ENCODE measurements at places on chromosomes 4 and X.

GRCh38 chrX:112798736-112799135 is 41.9 kb downstream of the AMOT start:
- no peak for DNase-seq

DNA sequence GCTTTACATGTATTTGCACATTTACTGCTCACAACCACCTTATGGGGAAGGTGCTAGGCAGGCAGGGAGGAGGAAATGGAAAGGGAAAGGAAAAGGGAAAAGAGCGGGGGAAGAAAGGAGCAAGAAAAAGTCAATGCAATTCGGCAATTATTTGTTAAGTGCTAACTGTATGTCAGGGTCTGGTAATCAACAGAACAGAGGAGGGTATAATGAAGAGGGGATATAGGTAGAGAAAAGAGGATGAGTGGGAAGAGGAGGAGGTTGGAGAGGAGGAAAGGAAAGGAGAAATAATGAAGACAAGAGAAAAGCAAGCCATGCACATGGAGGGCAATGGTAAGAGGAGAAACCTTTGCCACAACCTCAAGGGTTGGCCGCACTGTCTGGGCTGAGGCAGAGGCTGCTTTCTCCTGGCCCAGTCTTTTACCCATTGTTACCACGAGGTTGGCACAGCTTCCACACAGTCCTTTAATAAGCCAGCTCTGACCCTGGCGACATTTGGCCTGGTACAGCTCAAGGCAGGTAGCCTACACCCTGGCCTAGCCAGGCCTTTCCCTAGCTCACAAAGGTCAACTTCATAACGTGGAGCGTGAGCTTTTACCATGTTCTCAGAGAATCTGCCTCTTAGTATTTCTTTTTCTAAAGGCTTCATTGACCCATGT is 836 bp downstream of the BTK start:
- DNase-seq: no peak

- no peak for DNase-seq
Measured at GRCh38 chr4:186840771-186841301, 117.2 kb upstream of the FAT1 start.

DNA sequence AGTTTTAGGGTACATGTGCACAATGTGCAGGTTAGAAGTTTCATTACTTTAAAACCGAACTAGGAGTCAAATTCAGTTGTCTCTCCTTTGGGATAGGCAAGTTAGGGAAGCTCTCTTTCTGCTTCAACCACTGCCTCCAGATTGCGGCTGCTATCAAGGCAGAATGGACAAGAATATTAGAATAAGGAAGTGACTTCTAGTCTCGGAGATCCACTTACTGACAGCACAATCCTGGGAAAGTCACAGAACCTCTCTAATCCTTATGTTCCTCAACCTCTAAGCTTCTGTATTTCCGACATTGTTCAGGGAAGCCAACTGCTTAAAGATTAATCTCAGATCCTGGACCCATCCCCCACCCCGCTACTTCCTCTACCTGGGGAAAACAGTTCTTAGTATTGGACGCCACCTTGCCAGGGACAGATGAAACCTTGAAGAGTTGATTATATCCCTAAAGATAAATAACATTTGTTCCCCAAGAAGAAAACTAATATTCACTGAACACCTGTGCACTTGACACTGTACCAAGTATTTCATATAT is 2.1 kb downstream of the NUP62CL start:
- peak; percentile 73 for DNase-seq

GRCh38 chr4:182653596-182653995 is 263.6 kb downstream of the DCTD start:
- no peak for DNase-seq

DNA sequence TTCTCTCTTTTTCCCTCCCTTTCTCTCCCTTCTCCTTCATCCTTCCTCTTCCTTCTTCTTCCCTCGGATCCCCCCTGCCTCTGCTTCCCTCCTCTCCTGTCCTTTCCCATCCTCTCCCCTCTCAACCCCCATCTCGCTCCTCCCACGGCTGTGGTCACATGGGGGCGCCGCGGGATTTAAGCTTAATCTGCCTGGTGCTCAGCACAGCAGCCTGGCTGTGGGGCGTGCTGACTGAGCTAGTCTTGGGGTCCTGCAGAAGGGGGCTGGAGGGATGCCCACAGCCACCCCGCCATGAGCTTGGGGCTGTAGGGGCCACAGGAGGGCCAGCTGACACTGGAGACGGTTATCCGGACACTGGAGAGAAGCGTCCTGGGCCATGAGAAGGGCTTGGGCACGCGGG is 10.7 kb downstream of the SMIM10L2A start:
- no peak for DNase-seq

DNA sequence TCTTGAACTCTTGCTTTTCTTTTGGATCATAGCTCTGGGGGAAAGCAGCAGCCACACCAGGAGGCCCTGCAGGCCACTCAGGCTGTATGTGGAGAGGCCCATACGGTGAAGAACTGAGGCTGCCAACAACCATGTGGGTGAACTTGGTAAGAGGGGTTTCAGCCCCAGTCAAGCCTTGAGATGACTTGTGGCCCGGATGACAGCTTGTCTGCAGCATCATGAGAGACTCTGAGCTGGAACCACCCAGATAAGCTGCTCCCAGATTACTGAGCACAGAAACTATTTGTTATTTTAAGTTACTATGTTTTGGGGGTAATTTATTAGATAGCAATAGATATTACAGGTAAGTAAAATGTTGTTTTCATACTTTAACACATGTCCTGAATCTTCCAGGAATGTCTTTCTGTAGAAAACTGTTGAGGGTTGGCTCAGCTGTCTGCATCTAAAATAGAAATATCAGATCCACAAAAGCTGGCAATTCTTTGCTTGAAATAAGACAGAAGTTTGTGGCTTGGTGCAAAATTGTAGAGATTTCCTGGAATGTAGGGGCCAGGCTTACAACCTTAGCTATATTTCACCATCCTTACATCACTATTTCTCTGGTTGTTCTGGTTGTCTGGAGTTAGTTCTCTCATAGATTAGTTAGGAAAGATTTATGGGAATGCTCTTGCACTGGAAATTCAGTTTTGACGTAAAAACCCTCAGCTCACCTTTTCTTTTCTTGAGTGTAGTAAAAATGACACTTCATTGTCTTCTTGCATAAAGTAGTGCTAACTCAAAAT is 272.1 kb downstream of the RAPGEF2 start:
- DNase-seq: no peak

GRCh38 chrX:99914635-99915034 is 495.4 kb downstream of the PCDH19 start:
- DNase-seq: no peak

DNA sequence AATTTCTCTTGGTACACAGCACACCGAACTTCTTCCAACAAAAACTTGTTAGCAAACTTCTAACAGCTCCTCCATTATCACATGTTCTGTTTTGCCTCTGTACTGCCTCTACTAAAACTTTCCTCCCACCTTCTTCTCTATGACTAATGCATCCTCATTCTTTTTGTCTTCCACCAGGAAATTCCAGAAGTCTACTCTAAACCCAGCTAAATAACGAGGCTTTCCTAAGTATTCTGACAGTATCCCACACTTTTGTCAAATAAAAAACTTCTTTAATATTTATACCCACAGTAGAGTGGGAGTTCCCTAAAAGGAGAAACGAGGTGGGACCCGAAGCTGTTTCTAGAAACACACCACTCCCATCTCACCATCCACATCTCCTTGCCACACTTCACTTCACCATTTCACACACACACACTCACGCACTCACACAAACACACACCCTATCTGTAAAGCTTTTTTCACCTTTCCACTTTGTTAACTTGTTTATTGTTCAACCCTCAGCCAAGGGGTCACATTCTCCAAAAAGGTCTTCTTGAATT is 280.3 kb downstream of the ARAP2 start:
- DNase-seq: no peak

DNA sequence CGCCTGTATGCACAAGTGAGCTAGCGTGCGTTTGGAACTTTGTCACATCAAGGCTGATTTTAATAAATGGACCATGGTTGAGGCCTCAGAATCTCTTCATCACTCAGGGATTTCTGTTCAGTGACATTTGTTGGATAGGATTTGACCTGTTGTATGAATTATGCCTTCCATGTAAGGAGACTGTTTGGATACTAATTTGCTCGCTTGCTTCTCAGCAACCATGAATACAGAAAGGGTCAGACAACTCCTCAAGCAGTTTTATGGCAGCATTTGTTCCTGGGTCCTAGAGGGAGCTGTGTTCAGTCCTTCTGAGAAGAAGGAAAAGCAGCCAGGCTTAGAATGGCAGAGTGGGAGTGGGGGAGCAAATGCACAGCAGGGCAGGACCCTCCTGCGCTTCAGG is 269.7 kb upstream of the LCORL start:
- peak; percentile 60 for DNase-seq

DNA sequence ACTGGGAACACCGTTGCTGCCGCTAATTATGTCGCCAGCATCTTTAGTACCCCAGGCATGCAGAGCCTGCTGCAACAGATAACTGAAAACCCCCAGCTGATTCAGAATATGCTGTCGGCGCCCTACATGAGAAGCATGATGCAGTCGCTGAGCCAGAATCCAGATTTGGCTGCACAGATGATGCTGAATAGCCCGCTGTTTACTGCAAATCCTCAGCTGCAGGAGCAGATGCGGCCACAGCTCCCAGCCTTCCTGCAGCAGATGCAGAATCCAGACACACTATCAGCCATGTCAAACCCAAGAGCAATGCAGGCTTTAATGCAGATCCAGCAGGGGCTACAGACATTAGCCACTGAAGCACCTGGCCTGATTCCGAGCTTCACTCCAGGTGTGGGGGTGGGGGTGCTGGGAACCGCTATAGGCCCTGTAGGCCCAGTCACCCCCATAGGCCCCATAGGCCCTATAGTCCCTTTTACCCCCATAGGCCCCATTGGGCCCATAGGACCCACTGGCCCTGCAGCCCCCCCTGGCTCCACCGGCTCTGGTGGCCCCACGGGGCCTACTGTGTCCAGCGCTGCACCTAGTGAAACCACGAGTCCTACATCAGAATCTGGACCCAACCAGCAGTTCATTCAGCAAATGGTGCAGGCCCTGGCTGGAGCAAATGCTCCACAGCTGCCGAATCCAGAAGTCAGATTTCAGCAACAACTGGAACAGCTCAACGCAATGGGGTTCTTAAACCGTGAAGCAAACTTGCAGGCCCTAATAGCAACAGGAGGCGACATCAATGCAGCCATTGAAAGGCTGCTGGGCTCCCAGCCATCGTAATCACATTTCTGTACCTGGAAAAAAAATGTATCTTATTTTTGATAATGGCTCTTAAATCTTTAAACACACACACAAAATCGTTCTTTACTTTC is 1.8 kb downstream of the UBQLN2 start:
- DNase-seq: peak; percentile 9

DNA sequence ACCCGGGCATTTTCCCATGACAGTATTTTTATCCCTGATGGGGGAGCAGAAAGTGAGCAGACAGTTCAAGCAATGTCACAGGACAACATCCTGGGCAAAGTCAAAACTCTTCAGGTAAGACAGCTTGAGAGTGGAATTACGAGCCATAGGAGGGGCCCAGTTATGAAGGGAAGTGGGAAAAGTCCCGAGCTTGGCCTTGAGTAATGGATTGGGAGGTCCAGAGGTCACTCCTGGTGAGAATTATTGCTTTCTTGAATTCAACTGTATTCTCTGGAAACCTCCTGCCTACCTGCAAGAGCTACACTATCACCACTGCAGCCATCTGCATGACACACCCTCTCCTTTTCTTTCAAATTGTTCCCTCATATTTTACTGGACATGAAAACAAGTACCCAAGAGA is 89.1 kb downstream of the AASDH start:
- peak; percentile 68 for DNase-seq

- no peak for DNase-seq
Measured at GRCh38 chr4:125975861-125976397, 661.2 kb downstream of the FAT4 start.

DNA sequence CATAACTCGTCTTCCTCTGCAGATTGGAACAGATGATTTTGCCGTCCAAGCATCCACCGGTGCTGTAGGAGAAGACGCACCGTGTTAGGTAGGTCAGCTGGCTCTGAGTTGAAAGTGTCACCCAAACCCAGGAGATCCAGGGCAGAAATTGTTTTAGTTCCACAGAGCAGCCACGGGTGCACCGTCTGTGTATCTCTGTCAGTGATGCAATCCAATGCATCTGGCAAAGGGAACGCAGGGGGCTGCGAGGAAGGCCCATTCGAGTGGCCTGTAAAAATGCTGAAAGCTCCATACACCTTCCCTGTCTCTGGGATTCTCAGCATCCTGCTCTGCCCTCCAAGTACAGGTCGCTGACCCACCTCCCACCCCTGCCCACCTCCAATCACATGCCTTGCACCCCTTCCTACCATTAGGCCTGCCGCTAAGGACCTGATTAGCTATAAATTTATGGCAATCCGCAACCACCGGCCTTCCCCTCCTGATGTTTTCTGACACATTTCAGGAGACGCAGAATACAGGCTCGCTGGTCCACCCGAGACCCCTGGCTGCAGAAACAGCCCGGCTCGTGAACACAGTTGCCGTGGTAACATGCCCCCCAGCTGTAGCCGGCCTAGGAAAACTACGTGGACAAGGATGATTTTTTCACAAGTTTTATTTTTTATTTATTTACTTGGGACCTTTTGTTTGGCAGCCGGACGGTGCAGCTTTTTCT is 39.7 kb upstream of the SHOX start:
- no peak for DNase-seq

DNA sequence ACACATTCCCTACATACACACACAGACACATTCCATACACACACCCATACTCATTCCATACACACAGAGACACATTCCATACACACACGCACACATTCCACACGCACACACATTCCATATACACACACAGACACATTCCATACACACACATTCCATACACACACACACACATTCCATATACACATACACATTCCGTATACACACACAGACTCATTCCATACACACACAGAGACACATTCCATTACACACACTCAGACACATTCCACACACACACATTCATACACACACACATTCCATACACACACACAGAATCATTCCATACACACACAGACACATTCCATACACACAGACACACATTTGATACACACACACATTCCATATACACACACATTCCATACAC is 15.2 kb downstream of the LINC00632 start:
- no peak for DNase-seq

GRCh38 chr4:95516528-95517017 is 32.2 kb downstream of the UNC5C start:
- DNase-seq: peak; percentile 4
